ENCODE measurements at places on chromosomes 12 and 14.

DNA sequence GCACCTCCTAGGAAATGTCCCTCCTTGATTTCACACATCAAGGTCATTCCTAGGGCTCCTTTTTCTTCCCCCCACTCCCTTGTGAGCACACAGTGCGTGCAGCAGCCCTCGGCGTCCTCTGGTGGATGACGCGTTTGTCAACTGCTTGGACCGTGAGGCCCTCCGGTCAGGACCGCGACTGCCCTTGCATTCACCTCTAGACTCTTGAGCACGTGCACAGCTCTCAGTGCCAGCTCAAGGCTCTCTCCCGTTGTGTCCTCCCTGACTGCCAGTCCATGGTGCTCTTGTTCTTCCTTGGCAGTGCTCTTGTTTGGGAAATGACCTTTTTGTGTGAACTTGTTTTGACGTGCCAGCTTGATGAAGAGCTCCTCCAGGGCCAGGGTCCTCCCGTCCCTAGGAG lies 67.9 kb downstream of the TSPAN9 start:
- DNase-seq = no peak

GRCh38 chr14:100810861-100811461 lies 15.0 kb upstream of the MEG3 start:
- DNase-seq = no peak

DNA sequence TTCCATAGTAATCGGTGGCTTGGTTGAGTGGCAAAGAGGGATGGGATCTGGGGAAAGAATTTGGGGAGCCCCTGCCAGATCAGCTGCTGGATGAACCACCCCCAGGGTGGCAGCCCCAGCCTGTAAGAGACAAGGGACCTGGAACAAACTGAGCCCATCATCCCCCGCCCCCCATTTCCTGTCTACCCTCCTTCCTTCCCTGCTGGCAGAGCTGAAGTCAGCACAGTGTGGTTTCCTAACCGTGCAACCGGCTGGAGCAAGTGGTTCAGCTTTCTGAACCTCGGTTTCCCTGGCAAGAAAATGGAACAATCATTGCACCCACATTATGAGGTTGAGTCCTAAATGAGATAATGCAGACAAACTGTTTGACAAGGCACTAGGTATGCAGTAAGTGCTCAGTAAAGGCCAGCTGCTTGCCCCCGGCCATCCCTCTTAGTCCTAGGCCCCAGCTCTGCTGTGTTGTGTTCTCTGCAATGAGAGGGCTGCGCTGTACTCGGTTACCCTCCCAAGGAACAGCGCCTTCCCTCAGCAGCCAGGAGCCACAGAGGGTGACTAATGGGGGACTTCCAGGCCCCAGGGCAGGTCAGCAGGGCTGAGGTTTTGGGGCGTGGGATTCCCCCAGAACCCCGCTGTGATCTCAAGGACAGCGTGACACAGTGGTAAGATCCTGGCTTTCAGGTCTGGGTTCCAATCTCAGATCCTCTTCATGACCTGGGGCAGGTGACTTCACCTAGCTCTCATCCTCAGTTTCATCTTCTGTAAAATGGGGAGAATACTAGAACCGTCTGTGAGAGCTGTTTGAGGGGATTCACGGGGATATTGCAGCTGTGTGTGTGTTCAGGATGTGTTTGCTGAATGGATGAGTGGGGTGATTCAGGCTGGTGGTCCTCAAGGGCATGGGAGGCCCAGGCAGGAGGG lies 16.5 kb downstream of the SELPLG start:
- no peak for DNase-seq

DNA sequence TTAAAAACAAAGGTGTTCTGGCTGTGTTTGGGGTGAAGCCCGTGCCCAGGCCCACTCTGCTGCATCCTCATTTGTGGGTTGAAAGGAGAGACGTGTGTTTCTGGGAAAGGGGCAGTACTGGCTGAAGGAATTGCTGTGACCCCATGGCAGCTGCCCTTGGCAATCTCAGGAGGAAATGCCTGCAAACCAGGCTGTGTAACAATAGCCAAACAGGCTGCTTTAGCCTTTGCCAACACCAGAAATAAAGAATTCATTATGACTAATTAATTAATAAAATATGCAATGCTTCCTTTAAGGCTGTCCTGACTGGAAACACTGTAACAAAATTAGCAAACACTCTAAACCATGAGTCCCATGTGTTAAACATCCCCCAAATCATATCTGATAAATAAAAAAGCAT lies 53.0 kb upstream of the KRR1 start:
- no peak for DNase-seq
